ENCODE measurements at places on chromosomes 2 and 18.

- DNase-seq: no peak
These were observed 97.6 kb downstream of the C1D start for GRCh38 chr2:67965246-67965645.

DNA sequence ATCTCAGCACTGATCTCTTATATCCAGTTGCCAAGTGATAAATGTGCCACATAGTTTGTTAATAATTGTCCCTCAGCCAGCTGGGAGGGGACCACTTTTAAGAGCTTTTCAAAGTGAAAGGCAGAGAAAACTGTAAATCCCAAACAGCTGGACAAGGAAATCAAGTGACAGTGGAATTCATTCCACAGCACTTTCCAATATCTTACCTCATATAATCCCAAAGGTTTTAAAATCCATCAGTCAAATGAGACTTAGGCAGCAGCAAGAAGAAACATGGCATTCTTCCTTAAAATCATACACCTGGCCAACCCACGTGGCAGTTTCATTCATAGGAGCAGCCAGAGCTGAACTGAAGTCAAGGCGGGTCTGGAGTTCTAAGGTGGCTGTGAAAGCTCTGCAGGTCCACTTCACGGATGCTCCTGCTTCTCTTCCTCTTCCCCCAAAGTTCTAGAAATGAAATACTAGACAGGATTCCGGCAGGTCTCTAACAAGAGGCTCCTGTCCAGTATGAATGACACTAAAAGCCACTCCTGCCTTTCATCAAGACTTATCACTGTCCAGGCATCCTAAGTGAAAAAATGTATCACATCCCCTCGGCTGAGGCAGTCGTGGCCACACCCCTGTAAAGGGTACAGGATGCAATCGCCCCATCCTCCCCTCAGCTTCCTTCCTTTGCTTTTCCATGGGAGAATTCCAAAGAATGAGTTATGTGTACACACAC lies 190.4 kb upstream of the STK17B start:
- DNase-seq: no peak

DNA sequence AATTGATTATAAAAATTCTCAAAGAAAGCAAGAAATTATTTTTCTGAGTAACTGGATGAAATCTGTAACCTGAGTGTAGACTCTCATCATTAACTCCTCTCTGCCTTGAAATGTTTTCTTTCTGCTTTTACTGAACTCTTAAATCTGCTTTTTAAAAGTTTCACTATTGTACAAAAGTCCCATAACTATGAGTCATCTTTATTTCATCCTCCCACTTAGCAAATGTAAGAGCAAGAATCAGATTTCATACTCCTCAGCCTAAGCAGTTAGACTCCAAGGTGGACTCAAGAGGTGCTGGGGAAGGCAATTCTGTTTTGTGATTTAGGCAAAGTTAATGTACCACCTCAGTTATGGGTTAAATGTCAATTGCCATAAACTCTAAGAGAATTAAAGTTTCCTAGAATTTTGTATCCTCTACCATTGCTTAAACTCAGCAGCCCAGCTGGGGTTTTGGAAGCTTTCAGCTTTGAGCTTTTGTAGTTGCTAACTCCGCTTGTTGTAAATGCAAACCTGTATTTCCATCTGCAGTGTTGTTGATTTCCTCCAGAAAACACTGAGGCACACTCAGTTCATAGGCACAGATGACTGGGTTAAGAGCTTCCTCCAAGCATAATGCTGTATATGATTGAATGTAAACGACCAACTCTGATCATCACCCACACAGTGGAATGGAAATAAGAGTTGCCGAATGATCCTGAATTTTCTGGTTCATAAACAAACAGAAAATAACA lies 268.8 kb downstream of the ARHGAP15 start:
- no peak for DNase-seq

DNA sequence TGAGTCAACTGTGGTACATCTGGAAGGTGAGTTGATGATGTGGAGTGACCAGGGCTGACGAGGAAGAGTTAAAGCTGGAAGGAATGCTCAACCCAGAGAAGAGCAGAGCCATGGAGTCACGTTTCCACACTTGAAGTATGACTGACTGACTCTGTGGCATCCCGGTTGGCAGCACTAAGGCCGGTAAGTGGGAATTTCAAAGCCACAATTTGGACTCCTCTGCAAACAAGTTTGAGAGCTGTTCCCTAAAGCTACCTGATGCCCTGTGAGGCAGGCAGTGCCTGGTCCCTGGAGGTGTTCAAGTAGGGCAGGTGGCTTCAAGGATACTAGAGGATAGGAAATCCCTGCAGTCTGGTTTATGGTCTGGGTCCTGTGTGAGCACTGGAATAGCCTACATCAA lies 69.3 kb upstream of the ITGB6 start:
- no peak for DNase-seq

- no peak for DNase-seq
These were observed 447.9 kb downstream of the DSEL start for GRCh38 chr18:67068608-67069007.

DNA sequence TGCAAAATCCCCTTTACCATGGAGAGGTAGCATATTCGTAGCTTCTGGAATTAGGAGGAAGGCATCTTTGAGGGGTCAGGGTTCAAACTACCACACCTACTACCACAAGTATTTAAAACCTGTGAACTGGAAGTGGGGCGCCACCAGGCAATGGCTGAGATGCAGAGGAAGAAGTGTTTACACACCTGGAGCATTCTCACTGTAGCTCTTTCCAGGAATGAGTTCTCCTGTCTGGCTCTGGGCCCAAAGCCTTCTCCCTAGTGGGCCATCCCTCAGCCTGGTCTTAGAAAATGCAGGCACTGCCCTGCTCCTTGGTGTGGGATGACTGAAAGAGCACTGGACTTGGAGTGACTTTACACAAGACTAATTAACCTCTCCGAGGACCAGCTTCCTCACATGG lies 30.7 kb upstream of the FOXI3 start:
- no peak for DNase-seq

DNA sequence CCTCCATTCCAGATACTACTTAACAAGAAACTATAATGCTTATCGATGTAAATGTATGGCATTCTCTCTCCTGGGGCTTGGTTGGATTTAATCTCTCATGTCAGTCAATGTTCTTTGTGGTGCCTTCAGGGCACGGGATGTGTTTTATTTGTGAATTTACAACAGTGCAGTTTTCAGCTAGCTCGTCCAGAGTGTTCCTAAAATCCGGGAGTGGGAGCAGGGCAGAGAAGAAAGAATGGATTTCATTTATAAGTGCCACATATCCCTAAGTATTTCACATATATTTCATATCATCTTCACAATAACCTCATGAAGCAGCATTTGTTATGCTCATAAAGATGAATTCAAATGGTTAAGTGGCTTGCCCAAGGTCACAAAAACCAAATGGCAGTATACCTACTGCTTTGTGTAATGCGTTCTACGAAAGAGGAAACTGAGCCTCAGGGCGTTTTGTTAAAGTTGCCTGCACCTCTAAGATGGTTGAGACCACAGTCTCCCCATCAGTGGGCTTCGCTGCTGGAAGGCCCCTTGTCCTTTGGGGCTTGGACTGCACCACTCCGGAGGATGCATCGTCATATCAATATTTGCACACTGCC lies 134.7 kb upstream of the MGAT5 start:
- peak; percentile 57 for DNase-seq

DNA sequence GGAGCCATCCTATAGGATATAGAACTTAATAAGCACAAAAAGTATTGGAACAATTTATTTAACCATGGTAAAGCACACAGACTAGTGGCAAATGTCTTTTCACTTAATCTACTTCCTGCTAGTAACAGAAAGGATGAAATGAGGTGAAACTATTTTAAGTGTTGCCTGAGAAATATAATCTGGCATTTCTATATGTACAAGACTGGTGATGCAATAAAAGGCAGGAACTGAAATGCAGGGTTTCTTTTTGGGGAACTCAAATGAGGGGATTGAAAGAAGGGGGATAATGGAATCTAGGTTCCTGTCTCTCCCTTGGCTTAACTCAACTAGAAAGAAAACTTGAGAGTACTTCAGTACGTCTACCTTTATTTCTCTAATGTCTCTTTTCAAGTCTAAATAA lies 122.3 kb downstream of the MEMO1 start:
- DNase-seq: no peak

- no peak for DNase-seq
These were observed 24.7 kb upstream of the ARL4C start for GRCh38 chr2:234521536-234521935.

- peak; percentile 64 for DNase-seq
These were observed 102.5 kb downstream of the ATL2 start for GRCh38 chr2:38274286-38275276.

DNA sequence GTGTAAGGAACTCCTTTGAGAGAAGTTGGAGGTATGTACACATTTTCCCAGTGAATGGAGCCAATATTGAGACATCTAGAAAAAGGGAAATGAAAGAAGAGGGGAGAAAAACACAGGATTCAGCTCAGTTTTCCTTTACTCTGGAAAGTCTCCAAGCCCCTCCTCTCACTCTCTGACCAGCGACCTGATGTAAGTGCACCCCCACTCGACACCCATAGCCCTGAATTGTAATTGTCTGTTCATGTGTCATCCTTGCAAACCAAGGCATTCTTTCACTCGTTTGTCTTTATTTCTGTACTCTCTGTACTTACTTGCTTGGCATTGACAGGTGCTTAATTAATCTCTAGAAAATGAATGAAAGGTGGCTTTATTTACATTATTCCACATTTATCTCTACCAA lies 55.7 kb upstream of the CTAGE1 start:
- DNase-seq: no peak

GRCh38 chr2:231053846-231054245 lies 2.8 kb upstream of the PSMD1 start:
- DNase-seq: no peak

GRCh38 chr2:230681171-230681545 lies 31.5 kb upstream of the CAB39 start:
- DNase-seq: no peak

GRCh38 chr18:49647496-49648168 lies 85.8 kb downstream of the LIPG start:
- no peak for DNase-seq

- DNase-seq: no peak
These were observed 56.7 kb upstream of the DSC1 start for GRCh38 chr18:31219395-31219794.

GRCh38 chr2:100955226-100955625 lies 46.9 kb upstream of the RPL31 start:
- DNase-seq: no peak

DNA sequence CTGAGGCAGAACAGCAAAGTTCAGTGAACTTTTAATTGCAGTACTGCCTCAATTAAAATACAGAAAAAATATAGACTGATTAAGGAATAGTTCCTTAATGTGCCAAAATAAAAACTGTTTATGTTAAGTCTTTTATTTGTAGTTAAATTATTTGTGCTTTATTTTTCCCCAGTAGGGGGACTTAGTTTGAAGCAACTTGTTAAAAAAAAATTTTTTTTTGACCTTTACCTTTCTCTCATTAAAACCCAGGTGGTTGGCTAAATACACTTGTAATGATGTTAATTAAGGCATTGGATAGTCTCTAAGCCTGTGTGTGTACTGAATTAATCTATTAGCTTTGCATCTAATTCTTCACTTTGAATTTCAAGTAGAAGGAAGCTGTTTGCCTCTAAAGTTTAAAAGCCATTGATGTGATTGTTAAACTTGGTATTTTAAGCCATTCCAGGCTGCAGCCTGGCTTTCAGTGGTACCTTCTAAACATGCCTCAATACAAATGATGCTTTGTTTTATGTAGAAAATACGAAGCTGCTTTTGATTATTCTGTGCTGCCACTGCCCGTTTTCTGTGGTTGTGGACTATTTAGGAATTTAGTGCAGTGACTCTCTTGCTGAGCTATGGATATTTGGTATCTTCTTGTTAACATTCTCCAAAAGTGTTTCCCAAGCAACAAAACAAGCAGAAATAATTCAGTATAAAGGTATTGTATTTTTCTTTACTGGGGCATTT lies 102.9 kb downstream of the TANC1 start:
- peak; percentile 91 for DNase-seq

DNA sequence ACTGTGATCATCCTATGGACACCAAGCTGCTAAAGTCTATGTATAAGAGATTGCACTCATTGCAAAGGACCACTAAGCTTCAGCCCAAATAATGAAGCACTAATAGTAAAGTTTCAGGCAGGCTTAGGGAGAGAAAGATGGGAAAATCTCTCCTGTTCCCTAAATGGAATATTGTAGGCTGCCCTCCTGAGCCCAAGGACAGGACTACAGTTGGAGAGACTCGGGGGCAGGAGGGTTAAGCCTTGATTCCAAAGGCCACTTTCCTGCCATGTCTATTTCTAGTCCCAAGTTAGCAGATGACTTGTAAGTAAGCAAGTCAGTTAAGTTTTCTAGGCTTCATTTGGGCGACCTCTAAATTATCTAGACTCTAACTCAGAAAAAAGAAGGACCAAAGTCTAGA lies 9.0 kb downstream of the TMEM247 start:
- DNase-seq: no peak

DNA sequence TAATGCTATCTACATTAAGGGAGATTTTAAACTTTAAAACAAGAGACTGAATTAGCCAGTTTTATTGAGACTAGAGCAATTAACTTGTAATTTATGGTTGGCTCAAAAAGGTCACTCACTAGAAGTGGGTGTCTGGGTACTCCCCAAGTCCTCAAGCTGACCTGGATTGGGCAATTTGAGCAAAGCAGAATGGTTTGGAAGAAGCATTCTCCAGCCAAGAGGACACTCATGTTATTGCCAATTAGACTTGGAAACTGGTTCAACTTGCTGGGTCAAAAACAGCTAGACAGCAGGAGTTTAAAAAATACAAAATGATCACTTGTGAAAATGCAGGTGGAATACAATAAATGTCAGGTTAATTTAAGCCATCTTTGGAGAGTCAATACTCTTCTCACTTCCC lies 29.5 kb upstream of the MYO1B start:
- DNase-seq: no peak

GRCh38 chr2:112474844-112475486 lies 7.0 kb upstream of the TTL start:
- DNase-seq: no peak

DNA sequence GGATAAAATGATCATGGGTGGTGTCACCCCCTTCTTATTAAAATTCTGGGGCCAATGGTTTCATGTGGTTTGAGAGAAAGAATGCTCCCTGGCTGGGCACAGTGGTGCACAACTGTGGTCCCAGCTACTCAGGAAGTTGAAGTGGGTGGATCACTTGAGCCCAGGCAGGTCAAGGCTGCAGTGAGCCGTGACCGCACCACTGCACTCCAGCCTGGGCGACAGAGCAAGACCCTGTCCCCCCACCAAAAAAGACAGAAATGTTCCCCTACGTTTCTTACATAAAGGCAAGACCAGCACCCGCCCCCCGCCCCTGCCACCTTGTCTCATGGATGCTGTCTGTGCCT lies 53.0 kb upstream of the ID2 start:
- DNase-seq: no peak

DNA sequence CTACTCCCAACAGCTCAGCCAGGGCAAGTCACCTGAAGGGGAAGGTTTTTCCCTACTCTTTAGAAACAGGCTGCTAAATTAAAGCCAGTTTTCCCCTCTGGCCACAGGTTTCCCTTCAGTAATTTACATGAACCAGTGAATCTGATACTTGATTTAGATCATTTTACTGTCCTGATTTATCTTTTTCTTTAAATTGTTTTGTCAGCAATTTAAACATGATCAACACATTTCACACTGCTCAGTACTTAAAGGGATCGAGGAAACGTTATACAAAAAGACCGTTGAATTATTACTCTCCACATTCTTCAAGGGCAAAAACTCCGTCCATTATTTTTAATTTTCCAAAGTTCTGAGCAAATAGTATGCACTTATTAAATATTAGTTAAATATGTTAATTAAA lies 1165.7 kb upstream of the GYPC start:
- DNase-seq: no peak

GRCh38 chr2:84441036-84441435 lies 18.0 kb downstream of the SUCLG1 start:
- DNase-seq: no peak
